ENCODE measurements at places on chromosomes 7 and 10.

- DNase-seq = no peak
Measured at GRCh38 chr10:34880817-34881216, 65.7 kb upstream of the PARD3 start.

GRCh38 chr10:191703-192518 is 56.7 kb downstream of the ZMYND11 start:
- no peak for DNase-seq

GRCh38 chr10:86164960-86165630 is 201.5 kb downstream of the GRID1 start:
- DNase-seq = no peak

GRCh38 chr7:129224251-129225205 is at the start of gene AHCYL2:
Gene AHCYL2 (plus strand): TSS chr7:129225030.
- peak; percentile 87 for DNase-seq

DNA sequence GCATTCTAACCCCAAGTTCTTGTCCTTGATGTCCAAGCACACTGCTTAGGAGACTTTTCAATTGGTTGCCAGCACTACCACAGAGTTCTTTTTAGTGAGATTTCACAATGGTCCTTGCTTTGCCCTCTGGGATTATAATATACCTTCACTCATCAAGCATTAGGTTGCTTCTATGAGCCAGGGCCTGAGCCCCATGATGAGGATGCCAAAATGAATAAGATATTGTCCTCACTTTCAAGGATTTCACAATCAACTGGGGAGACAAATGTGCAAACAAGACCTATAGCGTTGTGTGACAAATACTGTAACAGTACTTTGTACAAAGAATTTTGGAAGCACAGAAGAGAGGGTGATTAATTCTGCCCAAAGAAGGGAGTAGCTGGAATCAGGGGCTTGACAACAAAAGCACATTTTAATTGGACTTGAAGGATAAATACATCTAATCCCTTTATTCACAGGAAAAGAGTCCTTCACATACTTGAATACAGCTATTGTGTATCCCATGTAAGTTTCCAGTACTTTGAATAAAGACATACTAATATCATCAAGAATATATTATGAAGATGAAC is 263.6 kb upstream of the LRRN3 start:
- DNase-seq = no peak

DNA sequence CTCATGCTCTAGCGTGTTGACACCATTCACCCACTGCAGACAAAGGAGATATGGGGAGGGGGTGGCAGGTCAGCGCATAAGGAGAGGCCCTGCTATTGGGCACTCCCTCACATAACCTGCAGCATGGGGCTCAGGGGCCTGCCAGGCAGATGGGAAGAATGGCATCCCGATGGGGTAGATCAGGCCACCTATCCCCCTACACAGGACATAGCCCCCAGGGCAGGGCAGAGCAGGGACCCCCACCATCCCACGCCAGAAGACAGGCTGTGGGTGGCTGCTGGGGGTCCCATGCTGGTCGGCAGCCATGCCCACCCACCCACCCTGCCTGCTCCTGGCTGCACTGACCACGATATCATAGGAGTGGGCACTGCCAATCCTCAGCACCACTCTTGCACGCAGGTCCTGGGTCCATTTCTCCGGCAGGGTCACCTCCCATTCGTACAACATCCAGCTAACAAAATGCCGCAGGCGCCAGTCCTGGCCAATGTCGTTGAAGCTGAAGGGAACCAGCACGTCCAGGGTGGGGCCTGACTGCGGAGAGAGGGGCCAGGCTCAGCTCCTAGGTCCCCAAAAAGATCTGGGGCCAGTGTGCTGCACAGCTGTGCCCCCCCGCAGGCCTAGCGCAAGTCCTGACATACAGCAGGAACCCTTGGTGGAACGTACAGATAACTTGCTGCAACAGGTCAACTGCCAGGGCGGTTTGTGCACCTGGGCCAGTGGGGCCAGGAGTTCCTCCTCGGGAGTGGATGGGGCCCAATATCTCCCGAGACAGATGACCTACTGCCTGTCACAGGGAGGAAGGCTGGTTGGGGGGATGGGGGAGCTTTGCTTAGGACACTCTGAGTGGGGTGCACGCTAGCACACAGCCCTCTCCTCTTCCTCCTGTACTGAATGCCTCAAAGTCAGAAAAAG is 45.9 kb upstream of the ZNF479 start:
- DNase-seq = no peak

- peak; percentile 57 for DNase-seq
Measured at GRCh38 chr10:77603534-77603927, 34.1 kb downstream of the KCNMA1 start.

- DNase-seq = no peak
Measured at GRCh38 chr10:81034383-81034782, 496.7 kb downstream of the SH2D4B start.

- no peak for DNase-seq
Measured at GRCh38 chr7:47294556-47295222, 287.2 kb downstream of the TNS3 start.

- DNase-seq = peak; percentile 74
Measured at GRCh38 chr7:139680676-139681462, 96.9 kb downstream of the HIPK2 start.

GRCh38 chr7:23120106-23120505 is 14.5 kb downstream of the KLHL7 start:
- no peak for DNase-seq

DNA sequence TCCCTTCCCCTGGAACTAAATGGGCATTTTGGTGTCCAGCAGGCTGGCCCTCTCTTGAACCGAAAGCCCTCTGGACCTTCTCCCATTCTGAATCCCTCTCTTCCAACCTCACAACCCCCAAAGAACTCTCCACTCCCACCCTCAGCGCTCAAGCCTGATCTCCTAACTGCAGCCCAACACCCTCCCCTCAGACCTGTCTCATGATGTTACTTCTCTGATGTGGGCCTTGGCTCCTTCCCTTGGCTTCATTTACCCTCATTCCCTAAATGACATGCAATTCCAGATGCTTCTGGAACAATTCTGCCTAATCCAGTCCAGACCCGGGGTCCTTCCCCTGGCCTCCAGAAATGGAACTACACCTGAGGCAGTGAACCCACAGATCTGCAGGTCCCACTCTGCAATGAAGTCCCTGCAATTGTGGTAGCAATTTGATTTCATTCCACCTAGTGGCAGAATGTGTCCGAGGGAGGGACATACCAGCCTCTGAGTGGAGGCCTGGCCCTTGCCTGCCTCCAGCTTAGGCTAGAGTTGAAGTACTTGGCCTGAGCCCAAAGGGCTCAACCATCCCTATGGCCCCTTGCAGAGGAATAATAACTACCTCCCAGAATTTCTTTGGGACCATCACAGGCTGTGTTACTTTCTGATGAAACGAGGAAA is 4.1 kb upstream of the CEP41 start:
- DNase-seq = no peak

DNA sequence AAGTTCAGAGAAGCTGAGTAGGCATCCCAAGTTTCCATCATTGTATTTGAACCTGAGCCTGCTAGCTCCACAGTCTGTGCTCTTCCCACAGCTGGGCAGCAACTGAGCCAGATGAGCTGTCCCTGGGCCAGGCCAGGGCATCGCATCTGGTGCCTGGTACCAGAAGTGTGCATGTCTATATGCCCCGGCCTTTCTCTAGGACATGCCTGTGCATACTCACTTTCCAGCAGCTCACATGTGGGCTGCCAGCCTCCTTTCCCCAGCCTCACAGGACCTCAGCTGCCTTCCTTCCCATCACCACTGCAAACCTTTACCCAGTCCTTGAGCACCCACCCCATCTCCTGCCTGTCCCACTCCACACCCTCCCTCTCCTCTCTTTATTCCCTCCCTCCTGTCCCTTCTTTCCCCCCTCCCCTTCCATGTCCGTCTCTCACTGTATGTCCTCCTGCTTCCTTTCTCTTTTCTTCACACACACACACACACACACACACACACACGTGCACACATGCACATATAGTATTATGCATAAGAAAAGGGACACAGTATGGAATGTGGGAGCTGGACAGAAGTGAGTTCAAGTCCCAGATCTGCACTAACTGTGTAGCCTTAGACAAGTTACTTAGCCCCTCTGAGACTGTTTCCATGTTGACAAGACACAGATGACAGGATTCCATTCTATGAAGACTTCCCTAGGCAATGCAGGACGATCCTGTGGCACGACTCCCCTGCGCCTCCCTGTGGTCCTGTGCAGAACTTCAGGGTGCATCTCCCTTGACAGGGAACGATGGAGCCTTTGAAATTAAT is 10.9 kb downstream of the CDHR1 start:
- DNase-seq = peak; percentile 81

GRCh38 chr7:38220452-38220851 is 42.4 kb downstream of the STARD3NL start:
- DNase-seq = no peak

DNA sequence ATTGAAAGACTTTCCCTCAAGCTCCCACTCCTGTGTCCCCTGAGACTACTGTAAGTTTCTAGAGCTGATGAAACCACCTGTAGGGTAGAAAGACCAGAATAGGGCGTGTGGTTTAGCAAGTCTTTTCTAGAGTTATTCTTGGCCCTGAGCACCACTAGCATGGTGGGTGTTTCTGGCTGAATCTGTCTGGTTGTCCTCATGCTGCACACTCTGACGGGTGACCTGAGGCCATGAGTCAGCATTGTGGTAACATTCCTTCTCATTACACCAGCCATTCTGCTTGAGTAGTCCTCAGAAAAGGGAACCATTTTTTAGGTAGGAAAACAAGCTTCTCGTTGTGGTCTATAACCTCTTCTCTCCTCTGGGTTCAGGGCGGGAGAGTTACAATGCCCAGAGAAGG is 250.3 kb downstream of the SNX13 start:
- DNase-seq = peak; percentile 59

DNA sequence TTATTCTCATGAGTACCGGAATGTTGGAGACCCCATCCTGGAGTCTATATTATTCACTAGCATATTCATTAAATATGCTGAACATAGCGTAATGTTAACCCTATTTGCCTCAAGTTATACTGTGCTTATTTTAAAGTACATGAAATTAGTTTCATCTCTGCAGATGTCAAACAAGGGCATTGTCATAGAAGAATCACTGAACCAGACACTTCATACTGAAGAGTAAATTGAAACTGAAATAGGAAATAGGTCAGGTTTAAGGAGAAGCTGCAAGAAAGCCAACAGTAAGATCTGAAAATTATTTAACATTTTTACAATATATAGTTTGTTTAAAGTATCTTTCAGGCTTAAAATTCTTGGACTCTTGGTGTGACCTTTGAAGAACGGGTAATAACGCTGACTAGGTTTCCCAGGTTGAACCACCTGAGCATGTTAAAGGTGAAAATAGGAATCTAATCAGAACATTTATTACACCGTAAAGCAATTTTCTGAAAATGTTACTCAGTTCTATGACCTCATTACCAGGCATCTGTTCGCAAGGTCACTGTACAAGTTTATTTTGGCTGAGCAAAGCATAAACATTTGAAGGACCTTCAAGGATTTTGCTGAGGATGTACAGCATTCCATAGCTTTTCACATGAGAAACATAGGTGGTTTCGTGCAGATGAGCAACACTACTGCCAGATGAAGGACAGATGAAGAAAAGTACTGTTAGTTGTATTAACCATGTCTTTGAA is 82.7 kb downstream of the REEP3 start:
- DNase-seq = no peak

DNA sequence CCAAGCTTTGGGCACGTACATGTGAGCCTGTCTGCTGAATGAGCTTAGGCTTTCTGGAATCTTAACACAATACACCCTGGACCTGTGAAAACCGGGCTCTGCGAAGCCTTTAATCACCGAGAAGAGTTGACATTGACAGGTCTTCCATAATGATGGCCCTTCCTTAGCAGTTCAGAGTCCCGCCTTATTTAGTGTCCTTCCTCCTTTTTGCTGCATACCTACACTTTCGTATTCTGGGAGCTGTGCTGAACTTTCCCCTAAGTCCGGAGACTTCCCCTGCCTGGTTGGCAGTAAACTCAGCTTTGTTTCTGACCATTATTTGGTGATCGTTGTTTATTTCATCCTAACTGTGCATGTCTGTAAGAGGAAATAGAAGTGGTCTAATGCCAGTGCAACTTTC is 212.0 kb downstream of the CAMK1D start:
- DNase-seq = no peak

GRCh38 chr10:74718208-74718607 is 108.2 kb upstream of the KAT6B start:
- DNase-seq = no peak

- no peak for DNase-seq
Measured at GRCh38 chr7:122913608-122914007, 27.3 kb upstream of the CADPS2 start.

Data from H54 (cell line).